ENCODE measurements at places on chromosomes 12 and 14. TPM values are rescaled to one million over a fixed set of nuclear protein-coding genes. Genes with fewer than 3 reads are reported as not detected.

- no peak for DNase-seq
Observed at GRCh38 chr12:87768501-87769287, 260.5 kb downstream of the C12orf50 start.

The ALDH1L2 gene
- total RNA-seq = 23.3 TPM

GRCh38 chr12:130141105-130141504 lies 21.2 kb upstream of the FZD10 start:
- DNase-seq = no peak

GRCh38 chr12:89333564-89334252 lies 18.6 kb downstream of the DUSP6 start:
- peak; percentile 72 for DNase-seq

The AICDA gene
- not detected for total RNA-seq

DNA sequence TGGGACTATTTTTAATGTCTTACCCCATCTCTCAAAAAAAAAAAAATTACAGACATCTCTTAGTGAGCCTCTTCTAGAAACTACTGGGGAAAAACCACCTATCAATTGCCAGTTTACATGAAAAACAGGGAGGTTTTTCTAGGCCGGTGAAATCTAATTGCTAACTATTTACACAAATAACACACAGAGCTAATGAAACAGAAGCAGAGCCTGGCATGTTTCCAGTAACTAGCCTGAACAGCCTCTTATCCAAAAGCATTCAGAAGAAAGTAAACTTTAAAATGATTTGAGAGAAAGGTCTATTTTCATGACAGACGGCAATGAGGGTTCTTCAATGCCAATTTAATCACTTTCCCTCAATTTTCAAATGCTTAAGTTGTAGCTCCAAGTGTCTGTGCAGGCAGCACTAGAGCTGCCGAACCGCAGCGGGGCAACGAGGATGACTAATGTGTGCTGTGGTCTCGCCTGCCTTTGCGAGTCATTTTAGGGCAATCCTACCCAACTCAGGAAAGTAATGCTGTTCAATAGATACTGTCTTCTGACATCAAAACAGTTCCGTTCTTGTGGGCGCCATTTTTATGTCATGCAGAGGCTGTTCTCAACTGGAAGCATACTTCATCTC lies 84.6 kb downstream of the SETD3 start:
- peak; percentile 36 for DNase-seq

- no peak for DNase-seq
Observed at GRCh38 chr12:118025168-118025567, 8.7 kb downstream of the RFC5 start.

- no peak for DNase-seq
Observed at GRCh38 chr12:98256830-98257229, 258.6 kb upstream of the TMPO start.

Data from fibroblast of villous mesenchyme (primary cell).